Stimulated activated CD4-positive, alpha-beta T cell treated with anti-CD3 and anti-CD28 coated beads, Interleukin-15, amount 100 ng/mL, for 1 hour (primary cell): ENCODE measurements at places on chromosomes 5 and 9.

- no peak for DNase-seq
Measured at GRCh38 chr5:55407059-55407684, 99.4 kb downstream of the MTREX start.

DNA sequence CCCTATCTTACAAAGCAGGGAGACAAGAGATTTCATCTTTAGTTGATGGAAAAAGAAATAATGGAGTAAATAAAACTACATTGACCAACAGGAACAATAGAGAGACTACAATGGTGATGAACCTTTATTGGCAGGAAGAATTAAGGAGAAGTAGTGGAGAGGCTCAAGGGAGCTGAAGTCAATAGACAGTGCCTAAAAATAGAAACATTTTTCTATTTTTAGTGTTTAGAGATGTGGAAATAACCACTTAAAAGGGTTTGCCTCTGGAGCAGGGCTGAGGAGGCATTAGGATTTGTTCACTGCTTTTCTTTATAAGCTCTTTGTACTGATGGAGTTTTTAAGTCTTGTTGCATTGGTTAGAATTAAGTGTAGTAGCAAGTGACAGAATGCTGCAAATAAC lies 98.4 kb upstream of the ERCC6L2 start:
- DNase-seq, result no peak

DNA sequence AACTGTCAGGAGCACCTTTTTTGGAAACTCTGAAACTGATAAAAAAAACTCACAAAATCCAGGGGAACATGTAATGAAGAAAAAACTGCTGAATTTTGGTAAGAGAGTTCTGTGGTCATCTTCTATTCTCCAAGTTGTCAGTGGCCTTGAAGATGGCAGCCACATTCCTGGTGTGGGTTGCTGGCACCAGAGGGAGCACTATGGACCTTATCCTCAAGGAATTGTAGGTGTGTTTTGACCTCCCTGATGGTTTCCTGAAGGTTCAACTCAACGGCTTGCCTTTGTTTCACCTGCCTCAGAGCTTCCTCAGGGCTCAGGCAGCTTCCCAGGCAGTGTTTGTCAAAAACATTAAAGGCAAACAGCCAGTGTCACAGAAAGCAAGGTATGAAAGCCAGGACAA lies 2.2 kb upstream of the SLC38A9 start:
- DNase-seq, result no peak

- DNase-seq, result no peak
Measured at GRCh38 chr5:62732677-62733121, 154.1 kb downstream of the LRRC70 start.

DNA sequence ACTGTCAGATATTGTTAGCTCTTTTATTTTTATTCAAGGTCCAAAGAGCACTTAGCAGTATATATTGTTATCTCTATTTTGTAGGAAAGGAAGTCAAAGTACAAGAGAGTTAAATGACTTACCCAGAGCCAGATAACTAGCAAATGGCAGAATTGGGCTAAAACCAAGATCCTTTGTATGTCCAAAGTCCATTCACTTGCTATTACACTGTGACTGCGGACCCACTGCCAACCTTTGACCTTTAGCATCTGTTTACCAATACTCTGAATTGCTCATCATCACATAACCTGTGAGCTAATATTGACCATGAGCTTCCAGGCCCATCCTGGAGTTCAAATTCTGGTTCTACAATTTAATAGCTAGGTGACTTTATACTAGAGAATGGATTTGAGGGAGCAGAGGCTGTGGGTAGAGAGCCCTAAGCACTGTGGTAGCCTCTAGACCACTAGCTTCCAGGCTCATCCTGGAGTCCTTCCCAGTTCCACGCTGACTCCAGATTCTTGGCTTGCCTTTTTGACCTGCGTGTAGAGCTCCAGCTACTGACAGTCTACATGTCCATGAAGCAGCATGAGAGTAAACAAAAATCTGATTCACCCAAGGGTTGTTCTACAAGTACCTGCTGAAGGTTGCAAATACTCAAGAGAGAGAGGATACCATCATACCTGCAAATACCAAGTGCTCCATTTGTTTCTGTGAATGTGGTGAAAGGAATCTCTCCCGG lies 424.0 kb downstream of the SH3GL2 start:
- DNase-seq, result no peak

GRCh38 chr5:128464596-128464995 lies 73.4 kb downstream of the FBN2 start:
- no peak for DNase-seq

- DNase-seq, result no peak
Measured at GRCh38 chr9:36997414-36997813, 36.7 kb downstream of the PAX5 start.

- no peak for DNase-seq
Measured at GRCh38 chr9:4927043-4927471, 58.0 kb upstream of the JAK2 start.

DNA sequence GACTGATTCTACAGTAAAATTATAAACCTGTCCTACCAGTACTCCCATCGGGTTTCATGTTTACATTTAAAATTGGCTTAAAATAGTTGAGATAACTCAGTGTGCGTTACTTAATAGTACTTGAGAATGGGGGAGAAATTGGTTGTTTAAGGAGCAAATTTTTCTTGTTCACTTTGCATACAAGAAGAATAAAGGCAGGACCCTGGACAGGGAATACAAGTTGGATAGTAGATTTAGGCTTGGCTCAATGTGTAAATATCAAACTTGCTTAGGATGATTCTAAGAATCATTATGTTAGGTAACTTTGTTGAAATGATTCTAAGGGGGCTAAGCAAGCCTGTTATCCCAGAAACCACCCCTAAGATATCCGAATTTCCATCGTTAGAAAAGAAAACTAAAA lies 448.4 kb upstream of the TLE4 start:
- DNase-seq, result no peak

DNA sequence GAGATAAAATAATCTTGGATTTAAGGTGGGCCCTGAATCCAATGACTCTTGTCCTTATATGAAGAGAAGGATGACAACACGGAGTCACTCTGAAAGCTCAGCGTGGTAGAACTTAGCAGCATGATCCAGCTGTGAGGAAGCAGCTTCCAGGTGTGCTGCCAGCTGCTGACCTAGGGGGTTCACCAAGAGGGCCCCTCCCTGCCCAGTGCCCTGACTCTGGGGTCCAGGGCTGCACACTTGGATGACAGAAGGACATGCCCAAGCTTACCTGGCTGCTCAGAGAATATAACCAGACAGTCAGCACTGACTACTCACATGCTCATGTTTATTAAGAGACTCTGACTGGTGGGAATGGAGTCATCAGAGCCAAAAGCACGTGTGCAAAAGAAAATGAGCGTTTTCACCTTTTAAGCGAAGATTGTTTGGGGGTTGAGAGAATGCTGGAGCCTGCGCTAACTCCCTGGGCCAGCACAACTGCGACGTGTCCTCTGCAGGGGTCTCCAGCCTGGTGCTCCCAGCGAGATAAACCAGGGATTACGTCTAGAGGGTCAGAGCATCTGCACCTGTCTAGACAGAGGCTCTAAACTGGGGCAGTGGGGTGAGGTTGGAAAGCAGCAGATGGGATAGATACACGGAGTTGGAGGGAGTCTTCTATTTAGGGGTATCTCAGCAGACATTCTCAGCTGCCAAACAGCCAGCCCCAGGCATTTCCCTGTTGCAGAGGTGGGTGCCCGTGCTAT lies 41.3 kb downstream of the ROPN1L start:
- DNase-seq, result no peak

- DNase-seq, result no peak
Measured at GRCh38 chr5:37836235-37836591, 3.6 kb downstream of the GDNF start.

- DNase-seq, result no peak
Measured at GRCh38 chr5:73231246-73231778, 58.3 kb downstream of the TMEM174 start.

GRCh38 chr5:146006470-146007190 lies 70.3 kb downstream of the SH3RF2 start:
- DNase-seq, result no peak

- no peak for DNase-seq
Measured at GRCh38 chr9:79632060-79632459, 60.3 kb downstream of the TLE4 start.

GRCh38 chr9:97633859-97634490 lies 354 bp downstream of the NCBP1 start:
- no peak for DNase-seq

DNA sequence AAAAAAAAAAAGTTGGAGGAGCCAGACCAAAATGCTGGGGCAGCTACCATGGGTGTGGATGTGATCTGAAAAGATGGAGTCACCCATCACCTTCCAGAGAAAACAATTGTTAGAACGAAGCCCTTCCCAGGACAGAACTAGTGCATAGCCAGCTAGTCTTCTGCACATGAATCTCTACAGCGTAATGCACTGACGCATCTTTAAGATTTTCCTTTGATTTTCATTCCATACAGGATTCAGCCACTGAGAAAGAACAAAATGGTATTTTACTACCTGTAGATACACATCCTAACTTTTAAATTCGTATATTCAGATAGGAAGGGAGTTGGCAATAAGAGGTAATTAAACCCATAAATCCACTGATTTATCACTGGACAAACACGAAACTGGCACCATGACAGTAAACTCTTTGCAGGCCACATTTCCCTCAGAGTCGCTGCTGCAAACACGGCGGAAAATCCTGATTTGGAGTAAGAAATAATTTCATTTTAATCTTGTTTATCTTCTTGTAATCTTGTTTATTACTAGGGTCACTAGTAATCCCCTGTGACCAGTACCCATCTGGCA lies 206.6 kb downstream of the SPOCK1 start:
- no peak for DNase-seq

GRCh38 chr5:64518793-64519192 lies 13.0 kb downstream of the RGS7BP start:
- no peak for DNase-seq

GRCh38 chr5:61538722-61539501 lies 206.9 kb downstream of the ZSWIM6 start:
- no peak for DNase-seq

- no peak for DNase-seq
Measured at GRCh38 chr5:141192110-141192725, at the start of gene PCDHB10. TSS of gene PCDHB10 (plus strand) at chr5:141192353. CDS start at chr5:141192553, 200 bp downstream.

- no peak for DNase-seq
Measured at GRCh38 chr9:994005-994404, 17.6 kb downstream of the DMRT3 start.

GRCh38 chr9:6538666-6539071 lies 106.9 kb downstream of the GLDC start:
- DNase-seq, result no peak
